ENCODE measurements at places on chromosomes 7 and 10.

DNA sequence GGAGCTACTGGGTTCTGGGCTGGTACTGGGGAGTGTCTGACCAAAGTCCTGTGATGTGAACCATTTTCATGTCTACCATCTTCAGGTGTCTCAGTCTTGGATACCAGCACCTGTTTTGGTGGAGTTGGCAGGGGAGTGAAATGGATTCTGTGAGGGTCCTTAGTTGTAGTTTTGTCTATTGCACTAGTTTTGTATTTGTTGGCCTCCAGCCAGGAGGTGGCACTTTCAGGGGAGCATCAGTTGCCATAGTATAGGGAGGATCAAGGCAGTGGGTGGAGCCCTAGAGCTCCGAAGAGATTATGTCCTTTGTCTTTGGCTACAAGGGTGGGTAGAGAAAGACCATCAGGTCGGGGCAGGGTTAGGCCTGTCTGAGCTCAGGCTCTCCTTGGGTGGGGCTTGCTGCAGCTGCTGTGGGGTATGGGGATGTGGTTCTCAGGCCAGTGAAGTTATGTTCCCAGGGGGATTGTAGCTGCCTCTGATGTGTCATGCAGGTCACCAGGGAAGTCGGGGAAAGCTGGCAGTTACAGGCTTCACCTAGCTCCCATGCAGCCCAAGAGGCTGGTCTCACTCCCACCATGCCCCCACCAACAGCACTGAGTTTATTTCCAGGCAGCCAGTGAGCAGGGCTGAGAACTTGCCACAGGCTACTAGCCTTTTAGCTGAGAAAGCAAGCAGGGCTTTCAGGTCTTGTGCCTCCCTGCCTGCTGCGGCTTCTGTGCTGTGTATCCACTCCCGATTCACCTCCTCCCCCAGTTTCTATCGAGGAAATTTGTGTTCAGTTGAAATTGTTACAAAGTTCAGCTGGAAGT, 153.1 kb downstream of the ZNF365 start:
- DNase-seq = no peak

DNA sequence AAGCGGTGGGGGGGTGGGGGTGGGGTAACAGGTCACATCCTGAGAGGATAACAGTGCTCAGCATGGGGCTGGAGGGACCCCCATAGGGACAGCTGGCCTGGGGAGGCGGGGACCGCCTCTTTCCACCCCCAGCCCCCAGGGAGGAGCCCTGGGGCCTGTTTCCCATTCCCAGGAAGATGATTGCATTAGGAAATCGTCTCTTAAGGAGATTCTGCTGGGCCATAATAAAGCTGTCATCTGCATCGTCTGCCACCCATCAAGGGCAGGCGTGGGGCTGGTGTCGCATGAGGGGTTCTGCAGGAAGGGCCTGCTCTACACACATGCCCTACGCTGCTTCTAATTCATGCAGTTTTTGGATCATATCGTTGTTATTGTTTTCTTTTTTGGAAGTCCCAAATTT, 17.2 kb downstream of the RET start:
- no peak for DNase-seq

DNA sequence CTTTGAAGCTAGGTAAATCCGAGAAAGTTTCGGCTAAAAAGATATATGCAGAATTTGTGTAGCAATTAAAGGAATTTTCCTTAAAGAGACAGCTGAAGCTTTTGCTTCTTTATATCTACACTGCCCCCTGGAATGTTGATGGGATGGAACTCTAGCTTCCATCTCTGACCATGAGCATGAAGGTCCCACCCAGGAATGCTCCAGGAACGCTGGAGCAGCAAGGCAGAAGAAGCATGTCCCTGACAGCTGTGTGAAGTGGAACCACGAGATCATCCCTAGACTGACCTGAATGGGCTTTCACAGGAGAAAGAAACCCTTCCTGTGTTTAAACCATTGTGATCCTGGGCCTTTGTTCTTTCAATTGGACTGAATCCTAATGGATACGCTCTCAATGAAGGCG, 99.7 kb upstream of the NOBOX start:
- no peak for DNase-seq

DNA sequence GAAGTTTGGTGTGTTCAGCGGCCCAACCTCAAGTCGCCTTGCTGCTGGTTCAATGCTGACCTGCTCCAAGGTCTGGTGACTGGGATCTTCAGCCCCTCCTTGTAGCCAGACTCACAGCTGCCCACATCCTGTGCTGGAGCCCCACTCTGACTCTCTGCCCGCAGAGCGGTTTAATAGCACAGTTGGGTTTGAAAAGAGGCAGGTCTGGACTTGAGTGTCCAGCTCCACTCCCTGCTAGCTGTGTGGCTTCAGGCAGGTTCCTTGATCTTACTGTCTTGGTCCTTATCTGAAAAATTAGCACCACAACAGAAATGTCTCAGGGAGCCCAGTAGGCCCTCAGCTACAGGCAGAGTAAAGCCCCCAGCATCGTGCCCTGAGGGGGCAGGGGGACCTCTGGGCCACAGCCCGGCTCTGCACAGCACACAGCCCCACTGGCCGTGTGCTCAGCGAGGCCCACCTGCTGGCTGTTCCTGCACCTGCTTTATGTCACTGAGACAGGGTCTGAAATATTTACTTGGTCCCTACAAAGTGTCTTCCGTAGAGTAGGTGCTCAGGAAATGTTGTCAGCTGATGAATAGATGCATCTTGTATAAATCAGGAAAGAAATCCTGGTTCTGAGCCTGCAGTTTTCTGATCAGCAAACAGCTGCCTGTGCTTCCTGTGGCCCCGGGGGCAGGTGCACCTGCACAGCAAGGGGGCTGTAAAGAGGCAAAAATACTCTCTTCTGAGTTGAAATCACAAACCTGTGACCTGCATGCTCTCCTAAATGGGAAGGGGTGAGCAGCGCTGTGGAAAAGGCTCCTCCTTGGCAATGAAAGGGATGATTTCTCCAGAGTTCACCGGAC, 155.5 kb downstream of the SVIL start:
- no peak for DNase-seq

DNA sequence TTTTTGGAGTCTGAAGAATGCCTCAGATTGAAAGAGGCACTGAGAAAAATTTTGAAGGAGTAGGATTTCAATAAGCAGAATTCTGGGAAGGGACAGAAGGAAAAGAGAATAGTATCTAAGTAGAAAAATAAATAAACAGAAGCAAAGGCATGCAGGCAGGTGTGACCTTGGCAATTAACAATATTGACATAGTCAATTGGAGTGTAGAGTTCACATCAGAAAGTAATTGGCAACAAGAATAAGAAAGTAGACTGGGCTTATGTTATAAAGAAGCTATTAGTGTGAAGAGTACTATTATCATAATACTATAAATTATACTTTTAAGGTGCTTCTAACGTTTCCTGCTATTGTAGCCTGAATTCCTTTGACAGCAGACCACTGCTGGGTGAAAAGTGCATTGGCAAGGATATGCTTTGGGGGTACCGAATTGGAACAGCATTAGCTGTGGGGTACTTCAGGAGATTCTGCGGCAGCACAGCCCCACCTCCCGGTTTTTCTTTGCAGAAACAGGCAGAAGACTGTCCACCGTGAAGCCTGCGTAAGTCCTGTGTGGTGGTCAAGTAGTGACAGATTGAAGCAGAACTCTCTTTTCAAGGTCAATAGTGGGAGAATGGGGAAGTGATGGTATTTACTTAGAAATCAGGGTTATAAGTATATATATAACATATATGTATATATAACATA, 357.0 kb downstream of the THSD7A start:
- DNase-seq = no peak

- DNase-seq = no peak
These were observed 206.3 kb downstream of the ADARB2 start for GRCh38 chr10:1530871-1531517.

DNA sequence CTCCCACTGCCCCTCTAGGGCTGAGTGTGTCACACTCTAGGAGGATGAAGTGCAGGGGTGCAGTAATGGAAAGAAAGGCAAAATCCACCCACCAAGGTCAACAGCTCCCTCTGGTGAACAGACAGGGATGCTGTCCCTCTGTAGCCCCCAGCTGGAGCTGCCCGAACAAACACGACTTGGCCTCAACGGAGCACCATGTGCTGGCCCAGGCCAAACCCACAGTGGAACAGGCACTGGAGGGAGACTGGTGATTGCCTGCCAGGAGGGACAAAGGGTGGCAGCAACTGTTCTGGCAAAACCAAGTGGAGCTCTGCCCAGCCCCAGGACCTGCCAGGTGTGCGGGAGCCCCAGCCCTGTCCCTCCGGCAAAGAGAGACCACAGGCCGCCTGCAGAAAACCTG, 20.7 kb downstream of the PDIA4 start:
- no peak for DNase-seq

DNA sequence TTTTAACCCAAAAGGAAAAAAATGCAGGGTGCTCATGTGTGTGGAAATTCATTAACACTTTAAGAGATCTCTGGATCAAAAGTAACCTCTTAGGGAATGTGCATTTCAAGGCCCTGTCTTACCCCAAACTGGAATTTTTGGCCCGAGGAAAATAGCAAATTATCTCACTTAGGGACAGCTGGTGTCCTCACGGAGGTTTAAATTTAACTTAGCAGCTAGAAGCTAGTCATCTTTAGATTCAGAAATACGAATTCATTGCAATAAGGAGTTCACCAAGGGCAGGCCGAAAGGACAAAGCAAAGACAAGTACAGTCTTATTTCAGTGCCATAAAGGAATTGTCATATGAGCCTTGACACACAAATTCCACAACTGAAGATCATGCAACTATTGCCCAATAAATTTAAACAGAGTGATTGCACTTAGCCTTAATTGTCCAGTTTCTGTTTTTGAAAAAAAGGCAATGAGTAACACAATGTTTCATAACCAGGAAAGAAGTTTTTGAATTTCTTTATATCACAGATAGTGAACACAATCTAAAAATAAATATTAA, 22.4 kb upstream of the SEMA3C start:
- no peak for DNase-seq

DNA sequence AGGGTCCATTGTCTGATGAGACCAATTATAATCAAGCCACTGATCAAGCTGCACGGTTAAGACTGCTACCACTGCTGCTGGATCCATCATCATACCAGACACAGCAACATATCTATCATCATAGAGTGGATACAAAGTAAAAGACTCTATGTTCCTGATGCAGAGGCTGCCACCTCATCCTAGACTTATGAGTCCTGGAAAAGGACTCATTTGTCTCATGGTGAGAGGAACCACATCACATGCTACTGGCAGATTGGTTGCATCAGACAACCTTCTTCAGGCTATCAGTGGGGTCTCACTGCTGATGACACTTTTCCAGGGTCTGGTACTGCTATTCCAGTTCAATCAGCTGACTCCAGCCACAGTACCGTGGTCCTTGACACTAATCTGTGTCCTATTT, 79.0 kb downstream of the ABI1 start:
- DNase-seq = no peak

GRCh38 chr10:30034433-30035137, 24.8 kb downstream of the JCAD start:
- DNase-seq = no peak

Data from stimulated activated CD8-positive, alpha-beta memory T cell treated with anti-CD3 and anti-CD28 coated beads, Interleukin-12 subunit alpha, Interleukin-12 subunit beta, amount 100 ng/mL, for 1 hour (primary cell).